ENCODE measurements at places on chromosomes 16 and 17.

DNA sequence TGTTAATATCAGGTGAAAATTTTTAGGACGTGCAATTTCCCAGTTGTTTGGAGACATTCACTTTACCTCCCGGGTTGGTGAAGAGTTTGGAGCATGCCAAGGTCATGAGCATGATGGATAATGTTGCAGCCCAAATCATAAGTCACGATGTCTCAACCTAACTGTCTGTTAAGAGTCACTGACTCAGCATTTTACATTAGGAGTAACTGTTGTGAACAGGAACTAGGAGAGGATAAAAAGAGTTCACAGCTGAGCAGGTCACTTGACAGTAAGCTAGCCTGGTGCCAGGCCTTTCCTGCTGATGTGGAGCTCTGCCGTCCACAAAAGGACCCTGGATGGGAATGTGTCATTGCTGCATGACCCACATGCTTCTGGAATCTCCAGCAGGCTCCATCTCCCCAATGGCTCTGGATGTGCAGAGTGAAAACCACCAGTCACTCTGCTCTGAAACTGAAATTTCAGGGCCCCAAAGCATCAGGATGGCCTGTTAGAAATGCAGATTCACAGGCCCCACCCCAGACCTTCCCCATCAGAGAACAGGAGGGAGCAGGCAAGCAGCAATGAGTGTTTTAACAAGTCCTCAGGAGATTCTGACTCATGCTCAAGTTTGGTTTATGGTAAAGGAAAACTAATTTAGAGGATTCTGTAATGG is 371.6 kb upstream of the MAF start:
- no peak for DNase-seq

GRCh38 chr17:65633146-65633881 is 71.9 kb upstream of the AXIN2 start:
- no peak for DNase-seq

DNA sequence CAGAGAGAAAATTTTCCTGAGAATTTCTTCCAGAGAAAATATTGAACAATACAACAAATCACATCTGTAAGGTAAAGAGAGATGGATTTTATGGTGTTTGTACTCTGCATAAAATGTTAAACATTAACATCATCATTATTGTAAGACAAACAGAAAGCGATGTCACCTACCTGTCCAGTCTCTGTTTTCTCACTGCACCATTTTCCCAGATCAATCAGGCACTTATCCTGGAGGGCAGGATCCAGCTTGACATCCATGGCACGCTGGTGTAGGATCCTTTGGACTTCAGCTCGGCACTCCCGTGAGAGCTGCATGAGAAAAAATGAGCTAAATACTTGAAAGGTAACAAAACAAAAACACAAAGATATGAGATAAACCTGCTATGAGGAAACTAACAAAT is 55.9 kb upstream of the CLEC18B start:
- no peak for DNase-seq

- DNase-seq = no peak
Measured at GRCh38 chr16:84036982-84037425, 5.6 kb downstream of the SLC38A8 start.

- no peak for DNase-seq
Measured at GRCh38 chr17:69558796-69559195, 144.3 kb downstream of the MAP2K6 start.

GRCh38 chr16:69204172-69204571 is 17.2 kb downstream of the SNTB2 start:
- no peak for DNase-seq

DNA sequence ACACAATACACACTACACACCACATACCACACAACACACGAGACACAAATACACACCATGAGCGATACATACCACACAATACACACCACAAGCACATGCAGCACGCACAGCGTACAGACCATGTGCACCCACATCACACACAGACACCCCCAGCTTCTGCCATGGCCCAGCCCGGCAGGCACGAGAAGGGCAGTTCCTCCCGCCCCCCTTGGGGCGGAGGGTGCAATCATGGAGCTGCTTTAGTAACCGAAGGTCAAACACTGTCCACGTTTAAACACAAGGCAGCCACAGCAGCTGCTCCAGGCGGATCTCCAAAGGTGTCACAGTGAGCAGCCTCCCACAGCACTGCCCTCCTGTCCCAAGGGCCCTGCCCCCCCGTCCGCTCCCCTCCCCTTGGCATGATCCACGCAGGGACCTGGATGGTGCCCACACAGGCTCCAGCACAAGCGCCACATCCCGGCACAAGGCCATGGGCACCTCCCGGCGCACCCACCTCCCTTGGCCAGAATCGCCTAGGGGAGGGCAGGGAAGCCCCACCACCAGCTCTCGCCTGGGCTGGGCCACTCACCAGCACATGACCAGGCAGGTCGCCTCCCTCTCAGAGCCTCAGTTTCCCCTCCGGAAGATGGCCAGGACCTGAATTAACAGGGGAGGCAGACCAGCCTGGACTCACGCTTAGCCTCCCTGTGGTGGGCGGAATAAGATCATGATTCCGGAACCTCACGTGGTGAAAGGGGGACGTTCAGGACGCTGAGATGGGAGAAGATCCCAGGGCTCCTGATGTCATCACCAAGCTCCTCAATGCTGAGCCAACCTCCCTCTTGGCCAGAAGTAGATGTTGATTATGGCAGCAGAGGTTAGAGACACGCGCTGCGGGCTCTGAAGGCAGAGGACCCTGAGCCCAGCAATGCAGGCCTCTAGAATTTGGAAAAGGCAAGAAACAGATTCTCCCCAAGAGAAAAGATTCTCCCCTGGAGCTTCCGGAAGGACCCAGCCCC is 32.6 kb upstream of the ZNF469 start:
- DNase-seq = no peak

DNA sequence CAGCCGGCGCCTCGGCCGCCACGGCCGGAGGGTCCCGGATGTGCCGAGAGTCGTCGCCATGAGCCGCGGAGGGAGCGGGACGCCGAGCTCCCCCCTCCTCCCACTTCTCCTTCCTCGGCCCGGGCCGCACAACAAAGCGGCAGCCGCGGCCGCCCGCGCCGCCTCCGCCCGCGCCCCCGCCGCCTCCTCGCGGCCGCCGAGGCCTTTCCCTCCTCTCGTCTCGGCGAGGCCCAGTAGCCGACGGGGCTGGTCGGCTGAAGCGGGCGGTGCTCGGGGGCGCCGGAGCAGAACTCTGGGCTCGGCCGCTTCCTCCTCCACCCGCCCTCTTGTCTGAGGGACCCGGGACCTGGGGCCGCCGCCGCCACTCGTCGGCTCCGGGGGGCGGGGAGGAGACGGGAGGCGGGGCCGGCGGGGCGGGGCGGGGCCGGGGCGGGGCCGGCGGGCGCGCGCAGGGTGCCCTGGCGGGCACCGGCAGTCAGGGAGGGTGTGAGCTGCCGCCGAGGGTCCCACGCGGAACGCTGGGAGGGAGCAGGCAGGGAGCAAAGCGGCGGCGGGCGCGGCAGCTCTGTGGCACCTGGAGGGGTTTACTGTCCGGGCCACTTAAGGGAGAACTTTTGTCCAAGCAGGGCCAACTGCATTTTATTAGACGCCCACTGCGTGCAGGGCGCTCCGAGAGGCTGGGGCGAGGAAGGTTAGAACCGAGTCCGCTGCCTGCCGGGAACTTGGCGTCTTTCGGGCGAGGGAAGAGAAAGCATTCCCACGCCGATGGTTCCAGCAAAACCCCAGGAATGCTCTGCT is at the start of gene SMURF2:
Gene SMURF2 (minus strand): TSS at position 332 of the 798 bp plus-strand sequence. CDS start 427 bp downstream, outside the sequence.
- no peak for DNase-seq

DNA sequence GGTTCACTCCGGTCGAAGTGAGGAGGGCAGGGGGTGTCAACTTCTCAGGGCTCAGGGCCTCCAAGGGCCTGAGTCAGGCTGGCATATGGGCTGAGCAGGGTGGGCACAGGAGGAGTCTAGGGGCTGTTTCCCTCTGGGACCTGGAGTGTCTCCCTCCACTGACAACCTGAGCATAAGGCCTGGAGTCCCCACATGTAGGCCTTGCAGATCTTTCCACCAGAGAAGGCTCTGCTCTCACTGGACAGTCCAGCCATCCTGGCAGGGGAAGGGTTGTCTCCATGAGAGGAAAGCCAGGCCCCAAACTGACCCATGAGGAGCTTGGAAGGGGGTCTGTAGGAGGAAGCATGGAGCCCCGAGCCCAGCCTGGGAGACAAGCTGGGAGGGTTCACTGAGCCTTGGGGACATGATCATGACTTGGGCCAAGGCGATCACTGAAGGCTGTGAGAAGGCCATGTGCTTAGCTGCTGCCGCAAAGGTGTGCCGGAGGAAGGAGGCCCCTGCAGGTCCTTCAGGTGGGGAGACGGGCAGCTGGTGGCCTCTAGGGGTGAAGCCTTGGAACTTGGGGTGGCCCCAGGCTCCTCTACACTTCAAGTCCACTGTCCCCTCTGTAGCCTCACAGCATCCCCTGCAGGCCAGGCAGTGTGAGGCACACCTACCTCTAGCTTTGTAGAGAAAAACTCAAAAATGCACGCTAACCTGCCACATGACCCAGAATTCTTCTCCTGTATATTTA is 9.9 kb downstream of the CMTM2 start:
- DNase-seq = no peak

- DNase-seq = no peak
Measured at GRCh38 chr17:73064084-73064938, 28.2 kb downstream of the SLC39A11 start.

GRCh38 chr17:44212507-44213402 is 6.7 kb downstream of the UBTF start:
- no peak for DNase-seq

GRCh38 chr17:32520104-32520701 is 33.4 kb downstream of the CDK5R1 start:
- DNase-seq = no peak

DNA sequence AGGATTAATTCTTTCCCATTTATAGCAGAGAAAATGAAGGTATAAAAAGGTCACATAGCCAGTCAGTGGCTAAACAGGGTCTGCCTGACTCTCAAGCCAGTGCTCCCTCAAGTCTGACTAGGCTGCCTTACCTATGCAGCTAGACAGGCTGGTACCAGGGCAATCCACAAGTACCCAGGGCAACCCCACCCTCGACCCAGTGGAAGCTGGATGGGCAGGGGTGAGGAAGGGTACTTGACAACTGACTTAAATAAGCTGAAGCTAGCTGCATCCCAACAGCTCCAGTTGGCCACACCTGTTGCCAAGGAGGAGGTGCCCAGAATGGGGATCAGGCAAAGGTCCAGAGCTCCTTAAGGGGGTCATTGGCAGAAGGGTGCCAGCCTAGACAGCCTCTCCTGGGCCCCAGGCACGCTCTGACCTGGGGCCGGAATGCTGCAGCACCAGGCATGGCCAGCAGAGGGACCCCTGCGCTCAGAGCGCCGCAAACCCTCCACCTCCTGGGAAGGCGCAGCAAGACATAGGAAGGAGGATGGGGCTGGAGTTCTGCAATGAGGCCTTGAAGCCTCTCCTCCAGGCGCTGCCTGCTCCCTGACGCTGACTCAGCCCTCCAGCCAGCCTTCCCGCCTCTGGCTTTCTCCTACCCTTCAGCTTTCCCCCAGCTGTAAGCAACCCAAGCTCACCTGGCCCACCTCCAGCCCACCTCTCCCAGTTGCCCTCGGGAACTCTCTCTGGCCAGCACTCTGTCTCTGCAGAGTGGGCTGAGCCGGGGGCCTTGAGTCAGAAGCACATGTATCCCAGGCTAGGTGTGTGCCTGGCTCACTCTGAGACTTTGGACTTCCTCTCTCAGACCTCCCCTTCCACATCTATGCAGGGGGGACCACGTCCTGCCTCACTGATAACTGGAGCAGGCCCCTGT is 28.8 kb downstream of the MPP2 start:
- peak; percentile 56 for DNase-seq

- DNase-seq = peak; percentile 37
Measured at GRCh38 chr17:44417553-44417952, 28.1 kb upstream of the ITGA2B start.

GRCh38 chr16:56977823-56978430 is 11.4 kb upstream of the NLRC5 start:
- DNase-seq = no peak
